Activated naive CD4-positive, alpha-beta T cell treated with anti-CD3 and anti-CD28 coated beads, Interleukin-2, amount 10 ng/mL, durations not matched to agents 5 hours and 36 hours (primary cell): ENCODE measurements at places on chromosomes 1 and 21. TPM values are rescaled to one million over a fixed set of nuclear protein-coding genes. Genes with fewer than 3 reads are reported as not detected.

Gene VHLL
- not detected for total RNA-seq

Gene RNF223
- total RNA-seq: not detected

Gene SH3BP5L
- 30.4 TPM for total RNA-seq

Gene TPTE
- total RNA-seq: not detected

Gene FNBP1L
- 0.36 TPM for total RNA-seq

Gene ENAH
- total RNA-seq: not detected

Gene RBP7
- total RNA-seq: not detected

Gene FOXD3
- total RNA-seq: not detected

Gene PLA2G2F
- total RNA-seq: not detected

Gene IL19
- not detected for total RNA-seq

Gene NFASC
- total RNA-seq: not detected

Gene SLC25A34
- total RNA-seq: 2.1 TPM

Gene PROX1
- not detected for total RNA-seq

Gene LRRC71
- total RNA-seq: not detected

Gene LACTBL1
- not detected for total RNA-seq

Gene THEM5
- not detected for total RNA-seq

Gene HHIPL2
- total RNA-seq: 0.25 TPM

Gene KRTAP13-1
- total RNA-seq: not detected

Gene GBP4
- 80.9 TPM for total RNA-seq

Gene NTMT2
- total RNA-seq: not detected

Gene TMEM61
- total RNA-seq: not detected

Gene LDLRAD1
- total RNA-seq: not detected

Gene ANGPTL3
- not detected for total RNA-seq

Gene LEMD1
- not detected for total RNA-seq

Gene SYDE2
- total RNA-seq: 2.3 TPM

Gene RASAL2
- total RNA-seq: not detected

Gene AKR7A3
- 0.36 TPM for total RNA-seq

Gene PRMT2
- 142 TPM for total RNA-seq

Gene KRTAP13-2
- total RNA-seq: not detected

Gene DIO1
- total RNA-seq: not detected

Gene NPPA
- total RNA-seq: not detected

Gene SERPINC1
- total RNA-seq: not detected

Gene CAMK1G
- not detected for total RNA-seq

Gene LCE1B
- not detected for total RNA-seq

Gene PITHD1
- 46.5 TPM for total RNA-seq

Gene PDZK1
- total RNA-seq: 0.25 TPM

Gene GCSAML
- not detected for total RNA-seq

Gene GUCA2A
- not detected for total RNA-seq

Gene ZBTB8B
- total RNA-seq: not detected

Gene GBP7
- total RNA-seq: 0.20 TPM

Gene NMNAT2
- 0.14 TPM for total RNA-seq

Gene SYT2
- total RNA-seq: not detected

Gene BMP8B
- 0.19 TPM for total RNA-seq

Gene PLPPR4
- not detected for total RNA-seq

Gene RHBG
- total RNA-seq: not detected

Gene SLC45A3
- total RNA-seq: 0.05 TPM

Gene PSMG1
- total RNA-seq: 44.8 TPM

Gene BACE2
- 1.1 TPM for total RNA-seq

Gene SCAMP3
- total RNA-seq: 83.3 TPM
